ENCODE measurements at places on chromosomes 6 and 20.
A peak's percentile ranks its signal among the peaks of the same experiment; 100 is the strongest.

DNA sequence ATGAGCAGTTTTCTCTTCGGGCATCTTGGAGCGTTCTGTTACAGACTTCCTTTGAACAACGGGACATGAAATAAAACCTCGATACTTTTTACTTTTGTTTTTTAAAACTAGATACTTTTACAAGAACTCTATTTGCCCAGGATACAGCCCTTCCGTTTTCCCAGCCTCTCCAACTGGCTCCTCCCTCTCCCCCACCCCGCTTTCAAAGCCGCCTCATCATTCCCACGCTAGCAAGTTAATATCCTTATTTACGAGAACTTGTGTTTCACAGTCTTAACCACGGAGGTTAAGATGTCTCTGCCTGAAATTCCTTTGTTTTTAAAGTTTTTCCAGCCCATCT, 241 bp upstream of the CFAP206 start:
- DNase-seq: peak; percentile 33

GRCh38 chr6:21230536-21230935, 363.0 kb upstream of the SOX4 start:
- DNase-seq: no peak

DNA sequence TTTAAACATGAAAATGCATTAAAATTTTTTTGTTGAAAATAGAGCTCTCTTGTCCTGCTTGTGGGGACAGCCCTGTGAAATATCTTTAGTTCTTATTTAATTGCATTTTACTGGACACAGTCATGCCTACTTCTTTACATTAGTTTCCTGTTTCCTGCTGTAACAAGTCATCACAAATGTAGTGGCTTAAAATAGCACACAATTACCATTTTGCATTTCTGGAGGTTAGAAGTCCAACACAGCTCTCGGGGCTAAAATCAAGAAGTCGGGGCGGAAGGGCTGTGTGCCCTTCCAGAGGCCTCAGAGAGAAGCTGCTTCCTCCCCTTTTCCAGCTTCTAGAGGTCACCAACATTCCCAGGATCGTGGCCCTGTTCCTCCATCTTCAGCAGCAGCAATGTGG, 29.4 kb downstream of the PNLDC1 start:
- DNase-seq: no peak

- no peak for DNase-seq
These were observed 52.9 kb downstream of the ZBTB9 start for GRCh38 chr6:33507261-33507660.

- DNase-seq: no peak
These were observed 384.1 kb downstream of the LAMA2 start for GRCh38 chr6:129267028-129267427.

- no peak for DNase-seq
These were observed 20.4 kb downstream of the AKAP12 start for GRCh38 chr6:151260205-151260604.

- DNase-seq: peak; percentile 31
These were observed 24.7 kb downstream of the TBC1D7 start for GRCh38 chr6:13303668-13304017.

Data from AG10803 (cell line).